HT1080 (cell line): ENCODE measurements at places on chromosomes 12 and 14. TPM values are rescaled to one million over a fixed set of nuclear protein-coding genes. Genes with fewer than 3 reads are reported as not detected.

DNA sequence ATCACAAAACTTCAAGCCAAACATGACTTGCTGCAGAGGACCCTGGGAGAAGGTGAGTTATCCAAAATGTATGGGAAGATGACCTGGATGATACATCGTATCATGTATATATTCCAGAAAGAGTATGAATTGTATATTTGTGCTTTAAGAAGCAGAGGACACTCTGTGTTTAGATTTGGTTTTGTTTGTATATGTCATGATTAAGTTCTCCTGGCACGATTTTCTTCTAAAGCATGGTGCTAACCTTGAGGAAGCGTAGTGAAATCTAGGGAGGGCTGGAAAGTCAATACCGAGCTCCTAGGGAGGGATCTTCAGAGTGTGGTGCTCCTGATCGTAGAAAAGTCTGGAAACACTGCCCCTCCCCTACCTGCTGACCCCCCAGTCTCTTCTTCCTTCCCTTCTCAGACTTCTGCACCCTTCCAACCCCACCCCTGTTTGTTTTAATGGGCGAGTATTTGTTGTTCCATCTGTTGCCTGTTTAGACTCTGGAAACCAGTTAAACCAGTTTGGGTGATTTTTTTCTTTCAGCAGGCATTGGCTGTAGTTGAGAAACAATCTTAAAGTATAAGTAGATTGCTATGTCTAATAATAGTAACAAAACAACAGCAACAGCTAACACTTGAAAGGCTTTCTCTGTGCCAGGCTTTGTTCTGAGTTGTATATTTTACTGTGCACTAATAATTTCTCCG is 141.6 kb downstream of the KICS2 start:
- DNase-seq: no peak

GRCh38 chr12:93676408-93677194 is 574 bp upstream of the CRADD start:
- DNase-seq: no peak

GRCh38 chr14:67653651-67654280 is 20.7 kb downstream of the VTI1B start:
- no peak for DNase-seq

- DNase-seq: peak; percentile 97
Measured at GRCh38 chr14:53011053-53011462, 60.2 kb upstream of the FERMT2 start.

DNA sequence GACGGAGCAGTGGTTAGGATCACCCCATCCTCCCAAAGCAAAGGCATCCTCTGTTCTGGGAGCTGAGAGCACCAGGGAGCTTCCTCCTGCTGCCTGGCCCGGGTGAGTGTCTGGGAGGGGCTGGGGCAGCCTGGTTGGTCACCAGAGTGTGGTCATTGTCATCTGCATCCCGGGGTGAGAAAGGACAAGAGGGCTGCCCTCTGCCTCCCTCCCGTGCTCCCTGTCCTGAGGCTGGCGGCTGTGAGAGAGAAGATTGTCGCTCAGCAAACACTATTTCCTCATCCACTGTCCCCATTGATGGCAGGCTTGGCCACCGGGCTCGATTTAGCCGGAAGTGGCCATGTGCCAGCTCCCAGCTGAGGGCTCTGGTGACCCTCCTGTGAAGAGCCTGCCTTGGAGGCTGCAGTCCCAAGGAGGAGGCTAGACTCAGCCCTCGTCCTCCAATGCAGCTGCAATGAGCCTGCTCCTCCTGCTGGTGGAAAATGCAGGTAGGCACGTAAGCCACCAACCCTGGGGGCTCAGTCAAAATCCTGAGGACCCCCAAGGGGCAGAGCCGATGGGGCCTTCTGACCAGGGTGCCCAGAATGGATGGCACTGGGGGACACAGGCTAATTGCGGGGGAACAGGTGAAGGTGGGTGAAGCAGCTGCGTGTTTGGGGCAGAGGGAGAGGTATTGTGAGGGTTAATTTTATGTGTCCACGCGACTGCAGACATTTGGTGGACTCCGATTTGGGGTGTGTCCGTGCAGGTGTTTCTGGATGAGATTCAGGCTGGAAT is 155.7 kb downstream of the KIF26A start:
- DNase-seq: no peak

DNA sequence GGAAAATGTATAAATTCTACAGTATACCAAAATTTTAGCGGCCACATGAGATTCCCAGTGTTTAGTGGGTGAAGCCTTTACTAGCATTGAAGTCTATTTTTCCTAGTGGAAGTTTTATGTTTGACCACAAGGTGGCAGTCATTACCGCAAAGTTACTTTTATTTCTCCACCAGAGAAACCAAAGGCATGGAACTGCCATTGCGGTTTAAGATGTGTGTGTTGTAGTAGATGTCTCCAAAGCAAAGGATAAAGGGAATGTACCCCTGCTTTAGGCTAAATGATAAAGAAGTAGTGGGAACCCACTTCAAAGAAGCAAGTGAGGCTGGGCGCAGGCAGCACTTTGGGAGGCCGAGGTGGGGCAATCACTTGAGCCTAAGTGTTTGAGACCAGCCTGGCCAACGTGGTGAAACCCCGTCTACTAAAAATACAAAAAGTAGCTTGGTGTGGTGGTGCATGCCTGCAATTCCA is 140.5 kb downstream of the PRKCH start:
- DNase-seq: peak; percentile 77

GRCh38 chr12:57734591-57734990 is 4.0 kb downstream of the AGAP2 start:
- DNase-seq: no peak

The CLEC4A gene
- total RNA-seq: not detected in 2 replicates

GRCh38 chr14:69068744-69069421 is 84.0 kb downstream of the DCAF5 start:
- peak; percentile 56 for DNase-seq

- DNase-seq: peak; percentile 26
Measured at GRCh38 chr14:29654901-29655550, 272.6 kb downstream of the PRKD1 start.

The NOXRED1 gene
- 0.07 TPM in 1 of 2 replicates, not detected in the other for total RNA-seq

DNA sequence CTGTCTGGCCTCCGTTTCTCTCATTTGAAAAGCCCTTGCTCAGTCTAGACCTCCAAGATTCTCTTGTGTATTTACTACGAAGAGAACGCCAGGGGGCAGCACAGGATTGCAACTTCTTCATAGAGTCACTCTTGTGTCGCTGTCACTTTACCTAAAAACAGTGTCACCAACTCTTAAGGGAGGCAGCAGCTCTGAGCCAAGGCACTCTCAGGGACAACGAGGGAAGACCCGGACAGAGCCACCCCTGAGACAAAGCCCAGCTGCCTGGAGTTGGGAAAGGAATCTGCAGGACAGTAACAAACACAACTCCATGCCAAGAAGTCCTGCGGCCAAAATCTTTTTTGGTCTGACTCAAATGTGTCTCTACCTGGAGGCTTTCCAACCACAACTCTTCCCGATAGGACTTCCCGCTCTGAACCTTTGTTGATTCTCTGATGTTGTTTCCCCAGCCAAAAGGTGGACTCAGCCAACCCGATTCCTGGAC is 9.6 kb upstream of the RPAP3 start:
- peak; percentile 51 for DNase-seq

GRCh38 chr12:33427071-33427470 is 12.5 kb downstream of the SYT10 start:
- peak; percentile 42 for DNase-seq

DNA sequence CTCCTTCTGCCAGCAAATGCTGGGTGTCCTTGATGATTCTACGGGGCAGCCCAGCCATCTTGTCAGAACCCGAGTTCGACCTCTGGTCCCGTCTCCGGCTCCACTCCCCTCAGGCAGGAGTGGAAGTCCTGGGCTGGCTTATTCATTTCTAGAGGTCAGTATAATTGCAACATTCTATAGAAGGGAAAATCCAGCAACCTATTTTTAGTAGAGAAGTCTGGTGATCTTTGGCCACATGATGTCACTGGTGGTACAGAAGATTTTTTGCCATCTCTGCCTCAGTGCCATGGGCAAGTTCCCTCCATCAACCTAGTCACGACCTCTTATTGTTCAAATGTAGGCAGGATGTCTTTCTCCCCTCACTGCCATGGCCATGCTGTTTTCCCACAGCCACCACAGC is 22.4 kb downstream of the OR10G2 start:
- DNase-seq: no peak

The COX8C gene
- total RNA-seq: not detected in 2 replicates

DNA sequence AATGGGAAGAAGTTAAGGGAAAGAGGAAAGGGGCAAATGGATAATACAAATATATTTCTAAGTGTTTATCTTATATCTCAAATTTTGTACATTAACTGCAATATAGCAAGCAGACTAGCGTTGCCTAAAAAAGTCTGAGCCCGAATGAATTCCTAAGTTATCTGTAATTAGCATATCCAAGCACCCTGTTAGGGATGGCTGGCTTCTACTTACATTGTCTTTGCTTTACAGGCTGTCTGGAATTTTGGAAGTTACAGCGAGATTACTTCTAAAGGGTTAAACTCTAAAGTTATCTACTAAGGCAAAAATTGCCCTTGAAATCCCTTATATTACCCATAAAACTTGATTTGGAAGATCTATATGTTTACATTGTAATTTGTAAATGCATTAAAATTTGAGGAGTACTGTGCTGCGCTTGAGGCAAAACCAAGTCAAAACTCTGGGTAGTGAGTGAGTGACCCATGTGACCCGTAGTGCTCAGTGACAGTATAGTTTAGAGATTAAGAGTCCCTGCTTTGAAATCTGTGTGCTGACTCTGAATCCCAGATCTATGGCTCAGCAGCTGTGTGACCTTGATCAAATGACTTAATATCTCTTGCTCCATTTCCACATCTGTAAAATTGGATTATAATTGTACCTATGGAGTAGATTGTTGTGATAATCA is 17.3 kb upstream of the LIN7A start:
- no peak for DNase-seq

DNA sequence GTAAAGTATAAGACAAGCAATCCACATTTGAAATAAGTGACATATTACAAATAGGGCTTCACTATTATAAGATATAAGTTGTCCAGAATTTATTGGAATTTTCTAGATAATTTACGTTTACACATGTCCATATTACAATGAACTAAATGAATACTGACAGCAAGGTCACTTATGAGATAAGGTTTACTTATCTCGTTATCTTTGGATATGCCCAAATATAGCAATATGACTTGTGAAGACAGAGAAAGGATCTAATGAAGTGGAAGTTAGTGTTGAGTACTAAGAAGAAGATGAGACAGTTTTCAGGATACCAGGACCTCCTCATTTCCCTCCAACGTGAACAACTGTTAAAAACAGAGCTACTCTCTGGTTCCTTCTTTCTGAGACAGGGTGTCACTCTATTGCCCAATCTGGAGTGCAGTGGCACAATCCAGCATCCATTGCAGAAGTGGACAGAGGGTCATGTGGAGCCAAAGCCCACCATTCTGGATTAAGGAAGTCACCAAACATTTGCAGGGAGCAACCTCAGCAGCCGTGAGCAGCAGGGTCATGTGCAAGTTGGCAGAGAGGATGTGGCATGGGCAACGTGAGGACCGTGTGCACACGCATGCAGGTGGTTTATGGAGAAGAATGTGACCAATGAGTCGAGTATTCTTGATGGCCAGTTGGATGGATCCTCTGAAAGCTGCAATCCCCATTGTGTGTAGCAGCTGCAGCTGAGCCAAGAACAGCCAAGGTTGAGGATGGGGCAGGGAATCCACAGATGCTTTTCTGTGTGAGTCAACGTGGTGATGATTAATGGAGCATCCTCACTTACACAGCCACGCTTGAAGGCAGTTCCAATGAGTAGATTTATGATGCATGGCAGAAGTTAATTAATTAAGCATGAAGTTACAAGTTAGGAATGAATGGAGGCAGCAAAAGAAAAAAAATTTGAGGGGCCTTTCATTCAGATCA is 111.0 kb downstream of the BICD1 start:
- DNase-seq: peak; percentile 86

The SCN8A gene
- total RNA-seq: 2.7 and 3.3 TPM in 2 replicates

The MAP3K9 gene
- total RNA-seq: 3.6 and 4.5 TPM in 2 replicates

DNA sequence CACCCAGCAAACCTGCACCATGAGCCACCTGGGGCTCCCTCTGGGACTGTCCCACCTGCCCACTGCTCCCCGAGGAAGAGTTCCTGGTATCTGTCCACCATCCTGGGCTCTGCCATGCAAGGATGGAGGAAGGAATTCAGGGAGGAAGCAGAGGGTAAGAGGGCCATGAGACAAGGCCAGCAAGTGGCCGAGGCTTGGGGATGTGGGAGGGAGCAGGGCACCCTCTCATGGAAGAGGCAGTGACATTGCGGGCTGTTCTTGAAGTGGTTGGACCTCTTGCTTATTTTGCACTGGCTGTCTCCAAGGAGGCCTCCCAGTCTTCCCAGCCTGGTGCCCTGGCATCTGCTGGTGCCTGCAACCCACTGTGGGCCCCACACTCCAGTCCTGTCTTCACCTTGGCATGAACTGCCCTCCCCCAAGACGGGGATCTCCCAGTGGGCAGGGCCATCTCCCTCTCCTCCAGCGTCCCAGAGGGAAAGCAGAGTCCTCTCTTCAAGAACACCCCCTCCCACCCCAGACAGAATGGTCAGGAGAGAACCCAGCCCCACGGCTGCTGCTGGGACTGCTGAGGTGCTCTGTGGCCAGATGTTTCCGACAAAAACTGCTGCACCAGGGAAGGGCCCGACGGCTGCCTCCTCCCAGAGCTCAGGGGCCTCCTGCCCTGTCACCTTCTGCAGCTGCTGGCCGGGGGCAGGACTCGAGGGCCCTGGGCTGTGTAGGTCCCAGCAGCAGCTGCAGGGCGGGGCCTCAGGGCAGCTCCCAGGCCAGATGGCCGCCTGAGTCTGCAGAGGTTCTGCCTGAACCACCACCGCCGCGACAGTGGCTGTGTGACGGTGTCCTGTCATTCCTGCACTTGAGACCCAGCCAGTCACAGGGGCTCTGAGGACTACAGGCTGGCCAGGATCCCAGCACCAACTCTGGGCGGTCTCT is 1.8 kb upstream of the AKT1 start:
- no peak for DNase-seq

The FBRSL1 gene
- 5.7 and 15.5 TPM in 2 replicates for total RNA-seq

GRCh38 chr14:56862836-56863235 is 52.6 kb upstream of the OTX2 start:
- DNase-seq: no peak

DNA sequence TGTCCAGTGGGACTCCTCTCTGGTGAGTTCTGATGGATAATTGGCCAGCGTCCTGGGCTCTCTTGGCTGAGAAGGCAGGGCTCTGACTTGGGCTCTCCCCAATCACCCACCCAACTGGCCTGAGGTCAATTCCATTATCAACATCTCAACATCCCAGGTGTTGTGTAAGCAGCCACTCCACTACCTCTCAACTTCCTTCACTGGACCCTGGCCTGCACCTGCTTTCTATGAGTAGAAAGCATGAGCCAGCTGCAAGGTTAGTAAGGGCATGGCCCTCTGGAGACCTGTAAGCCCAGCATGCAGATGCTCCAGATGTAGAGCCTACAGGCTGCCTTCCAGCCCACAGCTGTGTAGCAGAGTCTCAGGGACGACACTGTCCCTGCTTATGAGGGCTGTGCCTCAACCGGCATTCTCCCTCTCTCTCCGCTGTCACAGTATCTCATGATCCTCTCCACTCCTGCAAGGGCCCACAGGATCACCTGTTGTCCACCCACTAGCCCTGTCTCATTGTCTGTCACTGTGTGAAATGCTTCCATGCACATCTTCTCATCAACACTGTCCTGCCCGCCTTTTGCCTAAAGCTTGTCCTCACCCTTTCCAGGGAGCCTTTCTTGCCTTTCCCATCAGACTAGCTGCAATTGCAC is 5.4 kb upstream of the KRT81 start:
- no peak for DNase-seq
